ENCODE measurements at places on chromosomes 5 and 9. TPM values are rescaled to one million over a fixed set of nuclear protein-coding genes. Genes with fewer than 3 reads are reported as not detected.

TSSK1B gene
- total RNA-seq = 0.46 TPM

C9 gene
- not detected for total RNA-seq

TAF11L5 gene
- not detected for total RNA-seq

ZNF658 gene
- 4.0 TPM for total RNA-seq

PTGS1 gene
- total RNA-seq = 257 TPM

CRHBP gene
- 0.33 TPM for total RNA-seq

HTR4 gene
- 0.07 TPM for total RNA-seq

ANKRD31 gene
- under 0.01 TPM for total RNA-seq

RNF44 gene
- 2.9 TPM for total RNA-seq

MARVELD2 gene
- 1.6 TPM for total RNA-seq

PDLIM4 gene
- 30.6 TPM for total RNA-seq

PDE8B gene
- total RNA-seq = 0.46 TPM

DBH gene
- not detected for total RNA-seq

INSL6 gene
- total RNA-seq = not detected

SLC45A2 gene
- 0.17 TPM for total RNA-seq

SAXO1 gene
- under 0.01 TPM for total RNA-seq

PGGT1B gene
- 16.1 TPM for total RNA-seq

IRX1 gene
- 0.86 TPM for total RNA-seq

LCN10 gene
- total RNA-seq = 0.33 TPM

MSMP gene
- 0.43 TPM for total RNA-seq

IL33 gene
- 65.7 TPM for total RNA-seq

KCTD16 gene
- 8.4 TPM for total RNA-seq

PDGFRB gene
- 195 TPM for total RNA-seq

SLC36A1 gene
- total RNA-seq = 8.1 TPM

SMIM32 gene
- total RNA-seq = 0.07 TPM

FOXI1 gene
- not detected for total RNA-seq

SLC36A3 gene
- not detected for total RNA-seq

GABRA1 gene
- total RNA-seq = 0.17 TPM

PCDHGB2 gene
- total RNA-seq = 3.9 TPM

AGTPBP1 gene
- 15.6 TPM for total RNA-seq

MAMDC2 gene
- 4.7 TPM for total RNA-seq

RNF224 gene
- total RNA-seq = 0.07 TPM

BRIX1 gene
- 16.0 TPM for total RNA-seq

ANKRD34B gene
- not detected for total RNA-seq

TNIP1 gene
- 159 TPM for total RNA-seq

IFNE gene
- total RNA-seq = 10.4 TPM

ZNF354C gene
- total RNA-seq = 7.7 TPM

ASS1 gene
- 138 TPM for total RNA-seq

AHRR gene
- 18.0 TPM for total RNA-seq

ADGRD2 gene
- not detected for total RNA-seq

PCDHA9 gene
- 0.07 TPM for total RNA-seq

ZNF474 gene
- 0.26 TPM for total RNA-seq

EPB41L4A gene
- 7.3 TPM for total RNA-seq

LECT2 gene
- not detected for total RNA-seq

WDR38 gene
- not detected for total RNA-seq

BARHL1 gene
- not detected for total RNA-seq

CNTFR gene
- total RNA-seq = not detected

WNK2 gene
- total RNA-seq = not detected

CEP120 gene
- 21.3 TPM for total RNA-seq

DMRT3 gene
- not detected for total RNA-seq

IFNA1 gene
- total RNA-seq = not detected

CNTRL gene
- 2.9 TPM for total RNA-seq

AQP7 gene
- total RNA-seq = not detected
